IPS DF 19.7 (cell line): ENCODE measurements at places on chromosomes 2 and 18.

DNA sequence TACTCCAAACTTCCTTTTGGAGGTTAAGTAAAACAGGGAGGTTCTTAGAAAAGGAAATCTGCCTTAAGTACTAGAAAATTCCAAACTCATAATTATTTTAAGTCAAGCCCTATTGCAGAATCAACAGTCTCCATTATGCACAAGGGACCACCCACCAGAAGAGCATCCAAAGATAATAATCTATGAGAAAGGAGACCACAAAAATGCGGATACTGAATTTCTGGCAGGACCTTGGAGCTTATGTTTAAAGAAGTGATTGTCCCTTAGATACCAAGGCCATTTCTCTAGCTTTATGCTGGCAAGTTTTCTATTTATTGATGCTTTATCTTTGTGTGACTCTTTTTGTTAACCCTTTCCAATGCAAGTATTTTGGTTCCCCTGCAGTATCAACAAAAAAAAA lies 404.0 kb upstream of the MMADHC start:
- DNase-seq = no peak

GRCh38 chr2:181399027-181399426 lies 58.2 kb upstream of the ITGA4 start:
- no peak for DNase-seq

- DNase-seq = no peak
These were observed 169.2 kb upstream of the LRRTM1 start for GRCh38 chr2:80473796-80474195.

DNA sequence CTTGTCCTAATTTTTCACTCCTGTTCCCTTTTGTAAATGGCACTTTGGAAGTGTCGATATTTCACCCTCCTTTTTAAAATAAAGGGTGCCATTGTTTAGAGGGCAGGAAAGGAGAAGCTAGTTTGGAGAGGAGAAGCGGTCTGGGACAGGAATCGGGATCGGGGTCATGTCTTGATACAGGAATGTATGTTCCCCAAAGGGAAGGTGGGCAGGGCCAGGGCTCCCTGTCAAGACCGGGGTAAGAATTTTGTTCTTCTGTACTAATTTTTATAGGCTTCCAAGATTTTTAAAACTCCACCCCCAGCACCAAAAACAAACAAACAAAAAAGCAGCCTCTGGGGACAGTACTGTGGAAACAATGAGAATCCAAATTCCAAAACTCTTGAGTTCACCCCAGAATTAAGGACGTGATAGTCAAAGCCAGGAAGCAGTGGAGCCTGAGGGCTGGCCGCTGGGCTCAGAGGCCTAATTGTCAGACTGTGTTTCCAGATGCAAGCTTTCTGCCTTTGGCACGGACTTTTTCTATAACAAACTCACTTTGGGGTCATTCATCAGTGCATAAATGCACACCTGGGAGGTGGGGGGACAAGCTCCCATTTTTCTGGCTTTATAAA lies 250.4 kb upstream of the SIX2 start:
- DNase-seq = no peak

- no peak for DNase-seq
These were observed 6.3 kb downstream of the MYOM1 start for GRCh38 chr18:3213300-3214059.

GRCh38 chr2:118994778-118995177 lies 52.8 kb downstream of the MARCO start:
- DNase-seq = no peak

- no peak for DNase-seq
These were observed 58.5 kb downstream of the PKDCC start for GRCh38 chr2:42106257-42106816.

GRCh38 chr2:193894081-193894480 lies 1699.3 kb upstream of the TMEFF2 start:
- DNase-seq = no peak

DNA sequence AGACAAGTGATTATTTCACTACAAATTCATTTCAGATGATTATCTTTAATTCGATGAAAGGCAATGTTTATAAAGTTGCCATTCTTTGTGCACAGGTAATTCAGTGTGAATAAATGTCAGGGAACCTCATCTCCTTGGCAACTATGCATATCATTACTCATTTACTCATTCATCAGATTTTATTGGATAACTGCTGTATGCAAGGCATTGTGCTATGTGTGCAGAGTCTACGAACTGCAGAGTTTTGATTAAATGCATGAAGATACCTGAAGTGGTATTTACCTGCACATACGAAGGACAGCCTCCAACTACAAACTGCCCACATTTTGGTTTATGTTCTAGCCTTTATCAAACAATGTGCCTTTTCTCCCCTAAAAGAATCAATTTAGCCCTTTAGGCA lies 3.5 kb downstream of the RND3 start:
- DNase-seq = no peak

- DNase-seq = no peak
These were observed 472.2 kb upstream of the DCC start for GRCh38 chr18:51867767-51868166.

DNA sequence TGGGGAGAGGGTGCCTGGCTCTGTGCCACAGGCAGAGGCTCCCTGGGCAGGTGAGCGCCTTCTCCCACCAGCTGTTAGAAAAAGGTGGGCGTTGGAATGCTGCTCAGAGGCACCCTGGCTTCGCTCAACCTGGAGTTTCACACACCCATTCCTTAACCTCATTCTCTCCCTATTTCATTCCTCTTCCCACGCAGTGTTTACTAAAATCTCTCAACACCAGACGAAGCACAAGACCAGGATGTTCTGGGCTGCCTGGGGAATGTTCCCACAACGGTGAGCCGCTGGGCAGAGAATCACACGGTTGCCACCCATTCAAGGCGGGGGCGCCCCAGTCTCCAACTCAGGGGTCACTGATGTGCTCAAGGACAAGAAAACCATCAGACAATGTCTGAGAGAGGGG lies 64.5 kb downstream of the TGFA start:
- DNase-seq = no peak

DNA sequence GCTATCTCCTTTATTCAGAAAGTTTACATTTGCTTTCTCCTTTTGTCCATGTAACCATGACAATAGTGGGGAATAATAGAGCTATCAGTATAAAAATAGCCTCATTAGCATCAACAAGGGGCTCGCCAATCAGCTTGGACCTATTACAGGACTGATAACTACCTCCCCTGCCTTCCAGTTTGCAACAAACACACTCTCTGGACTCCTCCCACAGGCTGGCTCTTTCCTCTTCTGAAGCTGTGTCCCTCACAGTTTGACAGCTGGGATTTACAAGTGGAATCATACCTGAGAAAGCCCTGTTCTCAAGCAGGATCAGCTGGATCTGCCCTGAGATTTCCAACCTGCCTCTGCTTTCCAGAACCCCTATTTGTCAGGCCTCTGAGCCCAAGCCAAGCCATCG lies 162.5 kb downstream of the GRB14 start:
- DNase-seq = no peak

- DNase-seq = no peak
These were observed 4.8 kb downstream of the COPS9 start for GRCh38 chr2:240131296-240131695.

GRCh38 chr2:196592911-196593881 lies 46.3 kb upstream of the CCDC150 start:
- no peak for DNase-seq
